ENCODE measurements at places on chromosomes 3 and 15.
A peak's percentile ranks its signal among the peaks of the same experiment; 100 is the strongest.

DNA sequence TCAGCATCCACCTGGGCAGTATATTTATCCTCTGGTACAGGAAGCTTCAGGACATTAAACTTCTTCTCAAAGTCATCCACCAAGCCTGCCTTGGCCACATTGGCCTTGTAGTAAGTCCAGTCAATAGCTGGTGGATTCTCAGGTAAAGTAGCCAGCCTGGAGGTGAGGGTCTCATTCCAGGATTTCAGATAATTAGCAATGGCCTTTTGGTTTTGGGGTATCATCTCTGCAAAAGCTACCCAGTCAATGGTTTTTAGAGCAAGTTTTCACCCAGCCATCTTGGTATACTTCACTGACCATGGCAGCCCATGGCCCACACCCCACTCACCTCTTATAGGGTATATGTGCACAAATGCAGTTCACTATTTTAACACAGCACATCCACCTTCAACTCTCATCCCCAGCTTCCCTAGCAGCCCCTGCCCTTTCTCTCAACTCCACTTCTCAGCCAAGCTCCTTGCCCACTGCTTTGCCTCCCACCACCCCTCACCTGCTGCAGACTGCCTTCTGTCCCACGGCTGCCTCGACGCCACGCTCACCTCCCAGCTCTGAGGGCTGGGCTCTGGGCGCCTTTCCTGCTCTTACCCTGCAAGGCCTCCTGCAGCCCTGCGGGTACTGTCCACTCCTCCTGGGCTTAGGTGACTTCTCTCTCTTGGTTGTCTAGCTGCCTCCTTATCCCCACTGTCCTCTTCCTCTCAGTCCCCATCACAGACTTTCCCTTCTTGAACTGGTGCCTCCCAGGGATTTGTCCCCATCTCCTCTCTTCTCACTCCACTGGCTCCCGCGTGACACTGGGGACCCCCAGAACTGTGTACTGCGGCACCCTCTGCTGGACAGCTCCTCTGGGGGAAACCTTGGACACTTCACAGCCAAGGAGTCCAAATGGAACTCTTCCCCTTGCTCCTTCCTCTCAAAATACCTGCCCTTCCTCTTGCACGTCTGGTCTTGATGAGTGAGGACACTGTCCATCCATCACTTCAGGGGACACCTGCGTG lies 1.7 kb upstream of the TGM5 start:
- DNase-seq: no peak
- H3K4me1 ChIP-seq: no peaks in the 10 kb centered on the region
- H3K4me3 ChIP-seq: no peak overlapping the region
- no peak overlapping the region for H3K27ac ChIP-seq
- no peaks in the 10 kb centered on the region for H3K27me3 ChIP-seq

- no peak overlapping the region for H3K4me3 ChIP-seq
- H3K27me3 ChIP-seq: no peaks in the 10 kb centered on the region
- H3K27ac ChIP-seq: no peak overlapping the region
- H3K36me3 ChIP-seq: no peaks in the 10 kb centered on the region
- no peak for DNase-seq
Observed at GRCh38 chr3:61646360-61646759, 85.0 kb downstream of the PTPRG start.

DNA sequence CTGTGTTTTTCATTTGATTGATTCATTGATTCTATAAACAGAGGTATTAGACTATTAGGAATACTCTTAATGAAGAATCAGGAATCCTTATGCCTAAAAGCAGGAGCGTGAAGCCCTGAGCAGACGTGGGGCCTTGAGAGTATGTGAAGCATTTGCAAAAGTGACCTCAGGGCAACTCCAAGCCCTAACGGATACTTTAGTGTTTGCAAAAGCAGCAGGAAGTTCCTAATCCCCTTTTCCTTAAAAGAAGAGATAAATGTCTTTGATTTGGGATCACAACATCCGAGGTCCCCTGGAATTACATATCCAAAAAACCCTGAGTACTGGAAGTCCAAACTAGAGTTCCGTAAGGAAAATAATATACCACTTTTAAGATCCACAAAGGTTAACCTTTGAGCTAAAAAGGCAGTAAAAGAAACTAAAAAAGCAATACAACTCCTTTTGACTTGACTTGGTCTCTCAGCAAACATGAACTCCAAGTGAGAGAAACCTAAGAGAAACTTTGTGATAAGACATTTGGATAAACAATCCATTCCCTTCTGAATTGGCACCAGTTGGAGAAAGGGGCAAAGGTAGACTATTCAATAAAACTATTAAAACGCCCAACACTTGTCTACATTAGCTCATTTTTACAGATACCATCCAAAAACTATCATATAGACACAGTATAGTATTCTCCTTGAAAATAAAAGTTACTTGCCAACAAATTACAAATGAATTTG lies 27.4 kb downstream of the PRTG start:
- no peak overlapping the region for H3K4me3 ChIP-seq
- no peaks in the 10 kb centered on the region for H3K27me3 ChIP-seq
- no peaks in the 10 kb centered on the region for H3K36me3 ChIP-seq
- H3K27ac ChIP-seq: no peak overlapping the region
- no peak for DNase-seq
- no peaks in the 10 kb centered on the region for H3K4me1 ChIP-seq

DNA sequence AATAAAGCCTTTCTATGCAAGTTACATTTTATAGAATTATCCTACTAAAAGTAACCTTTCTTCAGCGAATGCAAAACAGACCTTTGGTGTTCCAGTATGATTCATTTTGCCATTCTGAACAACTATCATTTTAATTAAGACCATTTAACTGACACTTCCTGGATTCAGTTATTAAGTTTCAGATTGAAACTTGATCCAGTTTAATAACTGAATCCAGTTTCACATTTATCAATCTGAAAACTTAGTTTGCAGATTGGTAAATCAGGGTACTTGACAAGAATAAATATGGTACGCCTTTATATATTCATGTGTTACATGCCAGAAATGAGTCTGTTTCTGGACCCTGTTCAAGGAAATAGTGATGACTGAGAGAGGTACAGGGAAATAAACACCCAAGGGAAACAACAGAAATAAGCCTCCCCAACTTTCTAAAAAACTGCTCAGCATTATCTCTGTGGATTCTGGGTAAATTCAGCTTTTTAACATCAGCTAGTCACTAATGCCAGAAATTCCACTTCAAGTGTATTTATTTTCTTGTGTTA lies 23.3 kb upstream of the NFKBIZ start:
- H3K4me1 ChIP-seq: peaks cover 27% of the 10 kb centered on the region
- DNase-seq: no peak
- no peaks in the 10 kb centered on the region for H3K36me3 ChIP-seq
- no peak overlapping the region for H3K4me3 ChIP-seq
- H3K27ac ChIP-seq: peak overlapping the region; percentile 96

DNA sequence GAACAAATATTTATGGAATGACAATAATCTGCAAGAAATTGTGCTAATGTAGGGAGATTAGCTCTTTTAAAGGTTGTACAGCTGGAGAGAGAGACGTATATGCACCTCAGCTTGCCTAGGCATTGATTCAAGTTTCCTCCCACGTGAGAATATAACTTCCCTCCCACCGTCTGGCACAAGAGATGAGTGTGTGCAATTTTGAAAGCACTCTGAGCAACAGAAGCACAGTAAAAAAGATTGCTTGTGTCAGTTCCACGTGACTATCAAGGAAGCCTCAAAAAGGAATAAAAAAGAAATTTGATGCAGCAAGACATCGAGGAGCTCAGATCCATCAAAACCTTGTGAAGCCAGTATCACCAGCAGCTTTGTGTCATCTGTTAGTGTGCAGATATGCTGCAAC lies 435.3 kb downstream of the TUSC7 start:
- no peak overlapping the region for H3K27ac ChIP-seq
- no peak for DNase-seq
- H3K4me3 ChIP-seq: no peak overlapping the region
- H3K36me3 ChIP-seq: no peaks in the 10 kb centered on the region
- H3K27me3 ChIP-seq: no peaks in the 10 kb centered on the region

Data from tibial nerve (tissue), 4 donors.